T1000 (cell line): ENCODE measurements at places on chromosomes 1 and 21.

GRCh38 chr21:37446552-37446951, 80.0 kb downstream of the DYRK1A start:
- DNase-seq = no peak

GRCh38 chr1:30911059-30911954, 2.7 kb upstream of the SDC3 start:
- DNase-seq = peak; percentile 54

GRCh38 chr21:38759413-38759812, 46.3 kb upstream of the ETS2 start:
- DNase-seq = no peak

DNA sequence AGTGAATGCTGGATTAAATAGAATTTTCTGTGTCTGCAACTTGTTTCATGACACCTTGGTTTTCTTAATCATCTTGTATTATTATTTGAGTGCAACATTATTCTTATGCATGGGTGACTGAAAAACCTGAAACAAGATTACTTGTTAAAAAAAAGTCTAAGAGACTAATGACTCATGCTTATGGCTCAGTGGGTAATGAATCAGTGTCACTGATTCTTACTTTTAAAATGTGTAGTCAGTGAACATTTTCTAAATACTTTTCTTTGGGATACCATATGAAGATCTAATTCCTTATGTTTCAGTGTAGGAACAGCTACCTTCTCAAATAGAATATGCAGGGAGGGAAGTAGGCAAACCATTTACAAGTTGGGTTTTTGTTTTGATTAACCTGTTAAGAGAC, 65.5 kb downstream of the PRKAA2 start:
- DNase-seq = no peak

DNA sequence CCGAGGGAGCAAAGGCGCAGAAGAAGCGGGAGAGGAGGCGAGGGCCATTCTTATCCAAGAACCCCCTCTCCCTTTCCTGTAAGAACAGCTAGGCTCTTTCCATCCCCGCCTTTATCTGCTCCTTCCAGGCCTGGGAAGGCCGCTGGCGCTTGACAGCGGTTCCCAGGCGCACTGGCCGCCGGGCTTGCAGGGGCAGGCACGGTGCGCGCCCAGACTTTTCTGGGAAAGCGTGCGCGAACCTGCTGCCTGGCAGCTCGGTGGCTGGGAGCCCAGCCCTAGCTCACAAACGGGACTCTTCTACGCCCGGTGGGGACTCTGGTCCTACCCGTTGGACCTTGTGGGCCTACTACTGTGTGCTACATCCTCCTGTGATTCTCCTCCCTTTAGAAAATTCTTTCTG, 8.8 kb upstream of the IFNLR1 start:
- no peak for DNase-seq

DNA sequence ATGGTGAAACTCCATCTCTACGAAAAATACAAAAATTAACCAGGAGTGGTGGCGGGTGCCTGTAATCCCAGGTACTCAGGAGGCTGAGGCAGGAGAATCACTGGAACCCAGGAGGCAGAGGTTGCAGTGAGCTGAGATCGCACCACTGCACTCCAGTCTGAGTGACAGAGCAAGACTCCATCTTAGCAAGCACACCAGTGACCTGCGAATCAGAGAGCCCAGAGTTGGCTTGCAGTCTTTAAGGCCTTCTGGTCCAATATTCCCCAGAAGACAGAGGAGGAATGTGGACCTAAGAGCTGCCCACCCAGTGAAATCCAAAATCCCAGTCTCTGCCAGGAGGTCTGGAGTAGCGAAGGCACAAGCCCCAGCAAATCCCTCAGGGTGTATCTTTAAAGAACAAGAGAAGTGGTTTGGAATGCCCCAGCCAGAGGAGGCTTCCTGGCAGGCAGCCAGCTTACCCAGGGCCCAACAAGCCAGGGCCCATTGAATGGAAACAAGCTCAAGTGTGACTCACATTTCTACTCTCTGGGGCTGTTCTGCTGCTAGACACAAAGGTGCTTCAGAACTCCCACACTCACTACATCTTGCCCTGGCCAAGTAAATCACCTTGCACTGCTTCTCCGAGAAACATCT, 23.9 kb downstream of the GPR161 start:
- peak; percentile 58 for DNase-seq
